ENCODE measurements at places on chromosomes 3 and 15.

- DNase-seq, result no peak
Measured at GRCh38 chr3:156787001-156787400, 39.2 kb upstream of the LEKR1 start.

GRCh38 chr3:127184870-127185216 is 8.1 kb upstream of the PRR23E start:
- DNase-seq, result no peak

GRCh38 chr3:46544771-46545503 is 21.2 kb downstream of the LRRC2 start:
- DNase-seq, result no peak

DNA sequence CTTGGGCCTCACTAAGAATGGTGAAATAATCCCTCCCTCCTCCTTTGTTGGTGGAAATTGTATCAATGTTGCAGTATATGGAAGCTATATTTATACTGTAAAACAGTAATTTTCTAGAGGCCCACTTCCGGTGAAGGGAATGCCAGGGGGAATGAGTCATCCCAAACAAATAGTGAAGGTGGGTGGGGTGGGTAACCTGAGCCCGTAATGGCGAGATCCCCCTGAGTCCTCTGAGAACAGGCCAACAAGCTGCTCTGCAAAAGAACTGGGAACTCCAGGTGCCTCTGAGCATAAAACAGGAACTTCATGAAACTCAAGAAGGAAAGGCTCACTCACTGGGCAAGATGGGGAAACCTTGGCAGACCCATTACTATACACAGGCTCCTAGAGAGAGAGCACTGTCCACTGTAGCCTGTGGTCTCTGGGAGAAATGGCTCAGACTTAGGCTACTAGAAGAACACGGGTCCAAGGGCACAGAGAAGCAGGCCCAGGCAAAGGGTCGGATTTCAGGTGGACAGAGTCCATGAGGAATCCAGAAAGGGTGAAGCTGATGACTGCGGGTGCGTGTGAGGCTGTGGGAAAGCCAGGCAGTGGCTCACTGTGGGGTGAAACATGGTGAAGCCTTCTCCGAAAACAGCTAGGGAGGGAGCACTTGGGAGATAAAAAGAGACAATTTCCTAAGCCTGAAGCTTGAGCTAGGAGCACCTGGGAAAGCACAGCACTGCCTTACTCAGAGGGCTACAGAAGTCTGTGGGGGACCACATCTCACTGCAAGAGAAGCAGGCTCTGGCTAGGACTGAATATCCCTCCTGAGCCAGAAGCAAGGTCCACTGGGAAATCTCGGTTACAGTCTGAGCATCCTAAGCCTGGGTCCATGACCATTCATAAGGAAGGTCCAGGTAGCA is 19.8 kb downstream of the LARP6 start:
- DNase-seq, result no peak

DNA sequence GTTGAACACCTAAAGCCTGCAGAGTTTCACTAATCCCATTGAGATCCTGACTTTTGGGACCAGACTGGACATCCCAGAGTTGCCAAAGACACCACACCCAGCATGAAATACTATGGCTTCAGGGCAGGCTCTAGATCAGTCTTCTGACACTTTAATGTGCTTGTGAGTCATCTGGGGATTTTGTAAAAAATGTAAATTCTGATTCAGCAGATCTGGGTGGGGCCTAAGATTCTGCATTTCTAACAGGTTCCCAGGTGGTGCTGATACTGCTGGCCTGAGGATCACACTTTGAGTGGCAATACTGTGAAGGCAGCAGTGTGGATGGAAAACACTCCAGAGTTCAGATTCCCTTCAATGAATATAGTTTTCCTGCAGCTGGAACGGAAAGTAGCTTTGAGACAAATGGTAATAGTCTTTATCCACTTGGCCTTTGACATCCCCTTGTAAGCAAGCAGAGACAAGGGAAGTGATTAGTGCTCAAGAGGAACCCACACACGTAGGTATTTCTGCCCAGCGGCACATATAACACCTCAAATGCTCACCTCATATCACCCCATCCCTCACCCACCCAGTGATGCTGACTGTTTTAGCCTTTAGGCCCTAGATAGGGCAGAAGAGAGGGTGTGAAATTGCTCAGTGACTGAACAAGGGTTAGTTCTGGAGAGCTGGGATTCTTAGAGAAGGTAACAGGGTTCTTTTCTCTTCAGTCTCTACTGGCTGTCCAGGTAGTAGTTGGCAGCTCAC is 51.5 kb upstream of the GSK3B start:
- no peak for DNase-seq

GRCh38 chr3:29379097-29379496 is 98.2 kb downstream of the RBMS3 start:
- DNase-seq, result no peak

- DNase-seq, result no peak
Measured at GRCh38 chr3:106206613-106207012, 337.8 kb upstream of the CBLB start.

Data from common myeloid progenitor, CD34-positive (primary cell).